ENCODE measurements at places on chromosomes 5 and 9. TPM values are rescaled to one million over a fixed set of nuclear protein-coding genes. Genes with fewer than 3 reads are reported as not detected.

The CLINT1 gene
- total RNA-seq, result 80.4 TPM

The SOX30 gene
- not detected for total RNA-seq

The TEK gene
- total RNA-seq, result not detected

The ZCCHC10 gene
- 42.6 TPM for total RNA-seq

The SEC61B gene
- 120 TPM for total RNA-seq

The STPG3 gene
- not detected for total RNA-seq

The SVEP1 gene
- total RNA-seq, result 0.89 TPM

DNA sequence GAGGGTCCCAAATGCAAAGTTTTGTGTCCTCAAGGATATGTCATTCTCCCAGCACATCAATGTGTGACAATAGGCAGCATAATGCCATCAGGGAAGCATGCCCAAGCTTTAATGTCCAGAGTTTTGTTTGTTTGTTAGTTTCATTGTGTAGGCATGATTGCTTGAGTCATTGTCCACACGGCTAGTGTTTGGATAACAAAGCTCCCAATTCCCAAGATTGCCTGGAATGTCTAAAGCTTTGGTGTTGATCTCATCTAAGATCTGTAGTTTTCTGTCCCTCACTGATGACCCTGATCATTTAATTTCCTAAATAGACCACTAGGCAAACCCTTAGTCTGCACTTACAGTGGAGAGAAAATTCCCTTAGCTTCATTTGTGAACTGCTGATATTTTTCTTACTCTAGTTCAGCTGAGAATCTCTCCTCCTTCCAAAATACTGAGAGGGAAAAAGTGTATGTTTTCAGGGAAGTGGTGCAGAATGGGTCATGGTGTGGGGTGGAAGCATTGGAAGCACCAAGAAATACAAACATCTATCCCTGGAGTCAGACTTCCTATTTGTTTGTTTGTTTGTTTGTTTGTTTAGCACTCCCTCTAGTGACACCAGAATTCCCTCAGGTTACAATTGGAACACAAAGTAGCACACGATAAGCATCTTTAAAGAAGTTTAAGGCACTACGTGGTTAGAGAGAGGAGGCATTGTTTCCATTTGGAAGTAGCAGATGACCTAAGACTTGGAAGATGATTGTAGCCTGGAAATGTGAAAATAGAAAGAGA, 127.1 kb downstream of the PRDM6 start:
- no peak for DNase-seq

DNA sequence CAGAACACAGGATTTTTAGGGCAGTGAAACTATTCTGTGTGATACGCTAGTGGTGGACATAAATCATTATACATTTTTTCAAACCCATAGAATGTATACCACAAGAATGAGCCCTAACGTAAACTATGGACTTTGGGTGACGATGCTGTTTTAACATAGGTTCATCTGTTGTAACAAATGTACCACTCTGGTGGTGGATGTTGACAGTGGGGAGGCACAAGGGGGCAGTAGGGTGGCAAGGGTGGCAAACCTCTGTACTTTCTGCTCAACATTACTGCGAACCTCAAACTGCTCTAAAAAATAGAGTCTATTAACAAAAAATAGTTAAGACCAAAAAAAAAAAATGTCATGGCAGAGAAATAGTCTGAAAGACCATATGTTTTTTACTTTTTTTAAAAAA, 9.1 kb upstream of the MVB12B start:
- no peak for DNase-seq

DNA sequence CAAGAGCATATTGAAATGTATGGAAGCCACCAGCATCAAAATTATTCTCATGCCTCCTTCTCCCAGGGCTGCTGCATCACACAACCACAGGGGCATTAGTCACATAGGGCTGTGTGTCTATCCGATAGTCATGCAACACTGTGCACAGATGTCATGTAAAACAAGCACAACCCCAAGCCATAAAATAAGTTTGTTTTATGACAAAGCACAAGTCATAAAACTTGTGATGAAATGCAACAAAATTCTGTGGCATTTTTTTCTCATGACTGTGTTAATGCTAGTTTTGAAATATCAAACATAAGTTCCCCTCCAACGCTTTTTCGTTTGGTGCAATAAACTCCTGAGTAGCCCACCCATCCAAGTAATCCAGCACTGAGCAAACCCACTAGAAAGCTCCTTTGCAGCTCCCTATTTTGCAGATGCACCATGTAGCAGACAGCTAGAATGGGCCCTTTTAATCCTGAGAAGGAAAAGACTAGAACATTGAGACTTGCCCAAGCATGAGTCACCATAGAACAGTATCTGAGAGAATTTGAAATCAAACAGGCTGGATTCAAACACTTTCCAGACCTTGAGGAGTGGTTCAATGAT, 93.3 kb upstream of the ZNF366 start:
- peak; percentile 79 for DNase-seq

DNA sequence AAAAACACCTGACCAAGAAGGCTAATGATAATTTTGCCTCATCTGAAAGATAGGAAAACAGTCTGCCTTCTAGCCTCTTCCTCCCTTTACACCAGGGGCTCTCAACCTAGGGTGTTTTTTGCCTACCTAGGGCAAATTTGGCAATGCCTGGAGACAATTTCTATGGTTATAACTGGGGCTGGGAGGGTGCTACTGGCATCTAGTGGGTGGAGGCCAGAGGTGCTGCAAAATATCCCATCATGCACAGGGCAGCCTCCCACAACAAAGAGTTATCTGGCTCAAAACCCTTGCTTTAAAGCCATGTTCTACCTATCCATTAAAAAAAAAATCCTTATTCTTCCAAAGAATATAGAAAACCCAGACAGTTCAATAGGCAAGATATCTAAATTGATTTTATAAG, 45.0 kb upstream of the NR3C1 start:
- no peak for DNase-seq

- no peak for DNase-seq
Measured at GRCh38 chr9:109627042-109627441, 128.9 kb upstream of the PTPN3 start.

DNA sequence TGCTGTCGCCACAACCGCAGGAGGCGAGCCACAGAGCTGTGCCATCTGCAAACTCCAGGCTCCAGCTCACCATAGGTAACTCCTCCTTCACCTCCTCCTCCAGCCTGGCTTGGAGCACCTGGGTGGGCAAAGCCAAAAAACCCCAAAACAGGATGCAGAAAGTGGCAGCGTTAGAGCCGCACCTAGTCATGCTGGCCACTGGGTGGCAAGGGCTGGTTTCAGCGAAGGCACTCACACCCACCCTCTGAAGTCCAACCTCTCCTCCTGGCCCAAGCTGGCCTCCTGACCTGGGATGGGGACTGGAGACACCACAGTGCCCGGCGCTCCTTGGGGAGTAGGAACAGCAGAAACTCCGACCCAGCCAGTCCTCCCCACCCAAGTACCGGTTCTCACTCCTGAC, 28.7 kb upstream of the ZNF354B start:
- no peak for DNase-seq

DNA sequence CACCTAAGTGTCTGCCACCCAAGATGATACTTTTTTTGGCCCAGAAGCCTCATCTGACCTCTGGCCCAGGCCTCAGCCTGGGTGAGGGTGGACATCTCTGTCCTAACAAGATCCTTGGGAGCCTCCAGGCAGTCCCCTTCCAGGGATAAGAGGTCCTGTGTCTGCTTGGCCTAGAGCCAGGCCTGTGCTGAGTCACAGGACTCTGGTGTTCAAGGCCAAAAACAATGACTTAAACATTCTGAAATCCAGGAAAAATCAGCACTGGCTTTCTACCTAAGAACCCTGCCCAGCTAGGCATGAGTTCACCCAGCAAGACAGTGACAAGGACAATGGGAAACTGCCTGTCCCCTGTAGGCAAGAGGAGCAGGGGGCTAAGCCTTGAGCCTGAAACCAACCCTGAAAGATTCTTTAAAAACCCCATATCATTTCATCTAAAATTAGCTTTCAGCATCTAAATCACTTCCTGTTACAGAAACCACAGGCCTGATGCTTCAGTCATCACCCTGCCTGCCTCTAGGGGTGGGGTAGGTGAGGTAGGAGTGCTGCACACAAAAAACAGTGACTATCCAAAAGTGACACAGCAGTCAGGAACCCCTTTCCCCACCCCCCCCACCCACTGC, 29.9 kb downstream of the CSF2 start:
- DNase-seq, result peak; percentile 51

- no peak for DNase-seq
Measured at GRCh38 chr9:6413365-6414246, 607 bp downstream of the UHRF2 start.

DNA sequence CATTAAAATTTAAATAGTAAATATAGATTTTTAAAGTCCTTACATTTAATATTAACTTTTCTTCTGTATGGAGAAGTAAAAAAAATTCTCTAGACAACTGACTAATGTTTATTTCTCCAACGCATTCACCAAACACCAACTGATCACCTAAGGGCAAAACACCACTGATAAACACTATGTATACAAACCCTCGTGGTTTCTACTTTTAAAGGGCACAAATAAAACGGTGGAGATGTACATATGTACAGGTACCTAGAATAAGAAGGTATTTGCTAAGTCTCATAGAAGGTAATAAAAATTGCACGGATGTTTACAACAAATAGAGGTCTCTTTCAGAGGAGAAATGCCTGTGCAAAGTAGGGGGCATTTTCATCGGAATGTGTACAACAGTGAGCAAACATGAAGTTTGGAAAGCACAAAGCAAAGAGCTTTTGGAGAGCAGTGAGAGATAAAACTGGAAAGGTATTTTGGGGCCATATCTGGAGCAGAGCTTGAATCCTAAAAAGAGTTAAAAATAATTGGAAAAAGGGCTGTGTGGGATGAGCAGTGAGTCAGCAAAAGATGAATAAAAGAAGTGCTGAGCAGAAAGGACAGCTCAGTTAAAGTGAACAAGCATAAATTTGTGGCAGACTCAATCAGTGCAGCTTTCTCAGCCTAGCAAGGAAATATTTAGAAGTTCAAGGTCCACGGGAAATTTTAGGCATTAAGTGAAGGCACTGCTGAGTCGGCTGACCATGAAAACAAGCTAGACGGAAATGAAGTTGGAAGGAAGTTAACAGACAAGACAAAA, 160.0 kb downstream of the TMEM161B start:
- peak; percentile 6 for DNase-seq

DNA sequence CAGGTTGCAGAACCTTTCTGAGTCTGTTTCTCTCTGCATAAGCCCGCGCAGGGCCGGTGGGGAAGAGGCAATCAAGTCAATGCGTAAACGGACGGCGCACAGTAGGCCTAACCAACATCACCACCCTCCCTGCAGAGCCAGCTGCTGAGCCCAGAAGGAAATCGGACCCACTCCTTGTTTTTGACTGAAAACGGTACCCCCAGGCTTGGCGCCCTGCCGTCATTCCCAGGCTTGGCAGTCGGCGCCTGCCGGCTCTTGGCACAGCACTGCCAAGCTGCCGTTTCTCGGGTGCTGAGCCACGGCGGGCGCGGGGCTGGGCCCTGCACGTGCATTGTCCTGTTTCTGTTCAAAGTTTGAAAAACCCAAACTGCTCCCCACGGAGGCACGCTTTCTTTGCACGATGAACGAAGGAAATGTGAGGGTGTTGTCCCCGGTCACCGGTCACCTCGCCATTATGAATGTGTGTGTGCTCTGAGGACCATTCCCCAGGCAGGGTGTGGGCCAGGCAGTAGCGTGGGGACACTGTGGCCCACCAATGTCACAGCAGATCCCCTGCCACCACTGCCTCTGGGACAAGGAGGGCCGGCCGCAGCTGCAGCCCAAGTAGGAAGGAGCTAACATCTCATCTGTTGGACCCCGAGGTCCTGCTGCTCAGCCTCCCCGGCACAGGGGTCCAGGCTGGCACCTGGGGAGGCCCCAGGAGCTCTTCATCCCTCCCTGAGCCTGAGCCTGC, 20.1 kb downstream of the FIBCD1 start:
- DNase-seq, result no peak

DNA sequence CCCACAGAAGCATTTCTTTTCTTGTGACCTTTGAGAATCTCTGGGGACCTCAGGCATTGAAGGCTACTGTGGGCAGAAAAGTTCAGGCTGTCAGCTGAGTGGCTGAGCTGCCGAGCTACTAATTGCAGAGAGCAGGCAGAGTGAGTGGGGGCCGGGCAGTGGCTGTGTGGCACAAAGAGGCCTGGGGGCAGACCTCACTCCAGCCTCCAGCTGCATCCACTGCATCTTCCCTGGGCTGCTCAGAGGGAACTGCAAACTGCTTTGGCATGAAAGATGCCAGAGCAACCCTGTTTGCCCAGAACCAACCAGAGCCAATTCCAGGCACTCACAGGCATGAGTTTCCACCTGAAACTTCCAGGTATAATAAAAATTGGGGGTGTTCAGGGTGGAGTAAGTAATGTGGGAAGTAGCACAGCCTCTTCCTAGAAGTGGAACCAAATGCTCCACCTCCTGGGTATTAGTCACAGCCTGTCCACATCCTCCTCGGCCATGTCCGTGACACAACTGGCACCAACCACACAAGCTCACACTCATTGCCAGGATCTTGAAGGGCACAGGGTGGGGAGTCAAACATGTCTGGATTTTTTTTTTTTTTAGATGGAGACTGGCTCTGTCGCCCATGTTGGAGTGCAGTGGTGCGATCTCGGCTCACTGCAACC, 548.9 kb downstream of the BNC2 start:
- DNase-seq, result no peak

DNA sequence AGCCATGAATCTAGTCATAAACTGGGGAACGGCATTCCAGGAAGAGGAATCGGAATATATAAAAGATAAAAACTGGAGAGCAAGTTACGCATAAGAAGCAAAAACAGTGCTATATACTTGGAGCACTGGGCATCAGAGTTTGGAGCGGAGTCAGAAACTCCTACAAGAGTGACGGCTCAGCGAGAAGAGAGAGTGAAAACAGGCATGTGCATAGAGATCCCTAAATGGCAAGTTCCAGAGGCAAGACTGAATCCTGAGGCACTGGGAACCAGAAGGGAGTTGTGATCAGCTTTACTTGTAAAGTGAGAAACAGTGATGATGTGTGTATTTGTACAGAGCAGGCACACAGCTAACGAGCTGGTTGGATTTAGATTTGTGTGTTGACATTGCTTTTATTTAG, 514.4 kb upstream of the TNC start:
- no peak for DNase-seq

- no peak for DNase-seq
Measured at GRCh38 chr5:179143446-179143845, 83.3 kb downstream of the ZNF354C start.

DNA sequence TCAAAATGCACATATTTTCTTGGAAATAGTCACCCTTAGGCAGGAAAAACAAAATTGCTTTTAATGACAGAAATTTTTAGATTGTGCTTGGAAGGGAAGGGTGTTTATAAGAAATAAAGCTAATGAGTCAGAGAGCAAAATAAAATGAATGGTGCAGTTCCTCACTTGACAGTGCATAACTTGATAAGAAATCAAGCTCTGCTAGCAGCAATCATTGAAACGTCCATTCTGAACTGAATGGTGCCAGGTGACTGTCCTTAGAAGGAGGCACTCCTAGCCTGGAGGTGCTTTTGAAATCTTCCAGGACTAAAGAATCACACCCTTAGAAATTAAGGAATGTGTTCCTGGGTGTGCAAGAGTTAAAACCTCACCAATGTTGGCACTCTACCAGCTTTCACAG, 202.5 kb downstream of the EFNA5 start:
- no peak for DNase-seq

DNA sequence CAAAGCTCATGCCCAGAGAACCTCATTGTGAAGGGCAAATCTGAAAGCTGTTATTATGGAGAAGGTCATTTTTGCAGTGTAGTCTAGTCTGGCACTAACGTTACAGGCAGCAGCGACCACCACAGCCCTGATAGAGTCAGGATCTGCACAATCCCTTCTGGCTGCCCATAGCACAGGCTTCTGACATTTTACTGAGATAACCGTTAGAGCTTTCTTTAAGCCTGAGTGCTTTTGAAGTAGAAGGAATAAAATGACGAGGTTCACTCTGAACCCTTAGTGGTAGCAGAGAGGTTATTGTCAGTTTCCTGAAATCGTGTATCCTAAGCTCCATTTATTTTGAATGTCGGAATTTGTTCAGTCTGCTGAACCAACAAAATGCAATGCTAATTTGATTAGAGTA, 505.1 kb downstream of the CDH12 start:
- DNase-seq, result no peak

Measured in NCI-H460 (cell line).